ENCODE measurements at places on chromosomes 4 and X.

- DNase-seq, result no peak
Measured at GRCh38 chr4:110781944-110782343, 159.1 kb upstream of the PITX2 start.

- DNase-seq, result no peak
Measured at GRCh38 chrX:23623797-23624196, 43.5 kb upstream of the PRDX4 start.

DNA sequence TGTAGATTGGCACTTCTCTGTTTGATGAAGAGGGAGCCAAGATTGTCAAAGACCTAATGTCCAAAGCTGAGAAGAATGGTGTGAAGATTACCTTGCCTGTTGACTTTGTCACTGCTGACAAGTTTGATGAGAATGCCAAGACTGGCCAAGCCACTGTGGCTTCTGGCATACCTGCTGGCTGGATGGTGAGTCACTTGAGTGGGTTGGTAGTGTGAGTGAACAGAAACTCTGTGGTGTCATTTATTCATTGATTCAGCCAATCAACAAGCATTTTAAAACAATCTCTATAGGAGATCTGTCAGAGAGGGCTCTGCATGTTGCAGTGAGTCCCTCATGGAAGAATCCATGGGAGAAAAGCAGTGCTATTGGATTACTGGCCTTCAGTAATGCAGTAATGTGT is 16.3 kb downstream of the TAF9B start:
- DNase-seq, result no peak

DNA sequence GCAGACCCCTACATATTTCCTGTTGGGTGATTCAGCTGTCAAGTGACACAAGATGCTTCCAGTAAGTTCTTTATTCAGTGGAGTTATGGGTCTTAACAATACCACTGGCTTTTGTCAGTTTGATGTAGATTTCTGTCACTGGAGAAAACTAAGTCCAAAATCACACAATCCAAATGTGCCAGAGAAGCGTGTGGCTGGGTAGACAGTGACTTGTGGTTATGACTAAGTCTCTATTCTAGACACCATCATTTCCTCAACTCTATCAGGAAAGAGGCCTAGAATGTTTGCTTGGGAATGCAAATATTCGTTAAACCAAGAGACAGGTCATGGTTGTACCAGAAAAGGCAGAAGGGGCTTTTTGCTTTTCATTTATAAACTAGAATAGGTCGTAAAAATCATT is 54.4 kb upstream of the HS3ST1 start:
- no peak for DNase-seq

- DNase-seq, result no peak
Measured at GRCh38 chr4:150461957-150462356, 120.0 kb upstream of the MAB21L2 start.

- no peak for DNase-seq
Measured at GRCh38 chrX:84933956-84934556, 69.6 kb upstream of the APOOL start.

DNA sequence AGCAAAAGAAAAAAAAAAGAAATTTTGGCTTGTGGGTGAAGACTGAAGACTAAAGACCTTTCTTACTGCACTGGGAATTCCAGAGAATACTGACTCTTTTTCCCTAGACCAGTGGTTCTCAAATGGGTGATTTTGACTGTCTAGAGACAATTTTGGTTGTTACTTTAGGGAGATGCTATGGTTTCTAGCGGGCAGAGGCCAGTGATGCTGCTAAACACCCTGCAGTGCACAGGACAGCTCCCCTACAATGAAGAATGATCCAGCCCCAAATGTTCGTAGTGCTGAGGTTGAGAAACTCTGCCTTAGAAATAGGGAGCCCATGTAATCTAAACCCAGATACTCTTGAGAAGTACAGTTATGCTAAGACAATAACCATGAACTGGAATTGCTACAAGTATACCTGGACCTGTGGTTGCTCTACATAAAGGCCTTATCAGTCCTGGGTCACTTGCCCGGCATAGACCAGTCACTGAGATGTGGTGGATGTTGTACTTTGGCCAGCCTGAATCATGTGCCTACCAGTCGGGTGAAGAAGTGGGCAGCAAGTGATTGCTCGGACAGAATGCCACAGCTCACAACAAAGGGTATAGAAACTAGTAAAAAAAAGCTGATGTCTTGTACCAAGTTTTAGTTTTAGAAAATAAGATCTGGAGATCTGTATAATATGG is 16.0 kb downstream of the ARHGAP10 start:
- DNase-seq, result no peak

All from activated CD8-positive, alpha-beta memory T cell treated with anti-CD3 and anti-CD28 coated beads for 24 hours (primary cell).